ENCODE measurements at places on chromosomes 12 and 14. TPM values are rescaled to one million over a fixed set of nuclear protein-coding genes. Genes with fewer than 3 reads are reported as not detected.

Gene FBRSL1
- 42.5 TPM for polyA plus RNA-seq

GRCh38 chr14:74975059-74975810, 19.8 kb upstream of the PGF start:
- DNase-seq = no peak

DNA sequence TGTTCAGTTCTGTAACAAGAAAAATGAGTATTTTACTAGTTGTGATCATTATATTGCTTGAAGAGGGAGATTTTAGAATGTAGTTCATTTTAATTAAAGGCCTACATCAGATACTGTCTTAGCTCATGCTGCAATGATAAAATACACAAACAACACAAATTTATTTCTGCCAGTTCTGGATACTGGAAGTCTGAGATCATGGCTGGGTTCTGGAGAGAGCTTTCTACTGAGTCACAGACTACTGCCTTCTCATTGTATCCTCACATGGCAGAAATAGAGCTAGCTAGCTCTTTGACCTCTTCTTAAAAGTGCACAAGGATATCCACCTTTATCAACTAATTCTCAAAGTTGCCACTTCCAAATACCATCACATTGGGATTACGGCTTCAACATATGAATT, 53.8 kb downstream of the MIS18BP1 start:
- DNase-seq = no peak

DNA sequence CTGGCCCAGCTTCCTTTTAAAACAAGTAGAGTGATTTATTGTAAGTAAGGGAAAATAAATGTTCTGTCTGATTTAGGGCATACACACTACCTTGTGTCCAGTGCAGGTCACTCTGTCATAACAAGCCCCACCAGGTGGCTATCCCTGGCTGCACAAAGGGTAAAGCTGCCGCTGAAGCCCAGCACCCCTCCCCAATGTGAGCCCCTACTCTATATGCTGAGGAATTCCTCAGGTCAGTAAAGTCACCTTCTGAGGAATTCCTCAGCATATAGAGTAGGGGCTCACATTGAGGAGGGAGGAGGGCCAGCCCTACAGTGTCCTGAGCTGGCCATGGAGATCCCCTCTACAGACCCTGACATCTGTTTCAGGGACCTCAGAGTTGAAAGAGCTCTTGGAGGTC, 67.2 kb downstream of the TBC1D30 start:
- DNase-seq = no peak

Gene PPP1R12A
- polyA plus RNA-seq = 105 TPM

- no peak for DNase-seq
Observed at GRCh38 chr14:97382616-97383226, 585.5 kb downstream of the VRK1 start.

Gene CCDC197
- polyA plus RNA-seq = not detected

Gene GPR135
- 2.9 TPM for polyA plus RNA-seq

DNA sequence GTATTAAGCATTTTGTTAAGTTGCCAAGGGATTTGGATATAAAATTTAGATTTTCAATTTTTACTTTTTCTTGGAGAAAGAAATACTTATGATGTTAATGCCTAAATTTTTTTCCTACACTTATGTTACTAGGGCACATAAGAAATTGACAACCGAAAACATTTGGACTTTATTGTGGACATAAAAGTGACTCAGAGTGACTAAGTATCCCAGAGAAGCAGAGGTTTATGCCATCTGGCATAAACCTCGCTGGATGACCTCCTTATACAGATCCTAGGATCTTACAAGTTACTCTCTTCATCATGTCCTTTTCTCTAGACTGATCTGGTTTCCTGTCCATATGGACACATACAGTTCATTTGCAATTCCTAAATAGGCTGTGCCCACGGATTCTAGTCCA, 89.8 kb downstream of the RERG start:
- no peak for DNase-seq

DNA sequence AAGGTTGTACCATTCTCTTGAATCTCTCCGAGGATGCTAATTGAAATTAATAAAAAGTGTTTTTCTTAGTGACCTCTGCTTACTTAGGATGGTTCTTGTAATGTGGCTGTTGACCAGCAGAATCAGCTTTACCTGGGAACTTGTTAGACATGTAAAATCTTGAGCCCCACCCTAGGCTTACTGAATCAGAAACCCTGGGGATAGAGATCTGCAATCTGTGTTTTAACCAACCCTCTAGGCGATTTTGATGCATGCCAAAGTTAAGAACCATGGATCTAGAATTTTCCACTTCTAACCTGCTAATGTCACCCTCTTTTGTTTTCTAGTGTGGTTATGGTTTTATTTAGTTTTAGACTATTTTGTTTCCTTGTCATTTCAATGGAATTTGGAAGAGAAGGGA, 6.5 kb downstream of the NUBPL start:
- no peak for DNase-seq

DNA sequence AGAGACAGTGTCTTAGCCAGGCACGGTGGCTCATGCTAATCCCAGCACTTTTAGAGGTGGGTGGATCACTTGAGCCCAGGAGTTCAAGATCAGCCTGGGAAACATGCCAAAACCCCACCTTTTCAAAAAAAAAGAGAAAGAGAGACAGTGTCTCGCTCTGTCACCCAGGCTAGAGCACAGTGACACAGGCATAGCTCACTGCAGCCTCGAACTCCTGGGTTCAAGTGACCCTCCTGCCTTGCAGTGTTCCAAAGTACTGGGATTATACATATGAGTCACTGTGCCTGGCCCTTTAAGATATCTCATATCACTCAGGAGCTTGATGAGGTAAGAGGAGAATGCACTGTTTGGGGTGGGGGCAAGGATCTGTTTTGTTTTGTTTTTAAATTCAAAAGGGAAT, 48.1 kb upstream of the LTBP2 start:
- DNase-seq = no peak

DNA sequence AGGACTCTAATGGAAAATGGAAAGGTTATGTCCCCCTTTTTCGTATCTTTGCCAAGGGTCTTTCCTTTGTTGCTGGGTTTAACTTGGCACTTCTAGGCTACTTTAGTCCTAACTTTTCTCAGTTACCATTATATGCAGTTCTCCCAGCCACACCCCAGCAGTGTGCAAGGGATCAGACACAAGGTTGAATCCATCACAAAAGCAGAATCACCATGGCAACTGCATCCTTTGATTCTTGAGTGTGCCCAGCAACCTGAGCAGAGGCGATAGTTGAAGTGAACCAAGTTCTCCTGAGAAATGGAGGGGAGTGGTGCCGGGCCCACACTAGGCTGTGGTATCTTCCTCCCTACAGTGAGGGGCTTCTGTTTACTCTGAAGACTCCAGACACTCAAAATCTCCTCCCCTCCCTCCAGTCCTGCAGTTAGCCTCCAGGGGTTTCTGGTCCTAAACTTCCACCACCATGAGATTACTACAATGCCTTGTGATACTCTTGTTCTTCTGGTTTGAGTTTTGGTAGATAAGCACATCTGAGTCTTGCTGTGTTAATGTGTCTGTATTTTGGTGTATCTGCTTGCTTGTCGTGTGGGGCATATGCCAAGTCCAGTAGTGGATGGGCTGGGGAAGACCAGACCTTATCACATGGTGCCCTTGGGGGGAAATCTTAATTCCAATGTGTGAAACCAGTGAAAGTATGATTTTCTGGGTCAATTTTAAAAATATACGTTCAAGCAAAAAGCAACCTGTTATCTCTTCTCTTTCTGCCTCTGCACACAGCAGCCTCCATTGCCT, 183.9 kb downstream of the CACNA1C start:
- DNase-seq = no peak

Gene LHX5
- polyA plus RNA-seq = not detected

GRCh38 chr12:2108166-2108565, 55.4 kb downstream of the CACNA1C start:
- DNase-seq = no peak

Gene IAPP
- not detected for polyA plus RNA-seq

Gene DIP2B
- 24.1 TPM for polyA plus RNA-seq

DNA sequence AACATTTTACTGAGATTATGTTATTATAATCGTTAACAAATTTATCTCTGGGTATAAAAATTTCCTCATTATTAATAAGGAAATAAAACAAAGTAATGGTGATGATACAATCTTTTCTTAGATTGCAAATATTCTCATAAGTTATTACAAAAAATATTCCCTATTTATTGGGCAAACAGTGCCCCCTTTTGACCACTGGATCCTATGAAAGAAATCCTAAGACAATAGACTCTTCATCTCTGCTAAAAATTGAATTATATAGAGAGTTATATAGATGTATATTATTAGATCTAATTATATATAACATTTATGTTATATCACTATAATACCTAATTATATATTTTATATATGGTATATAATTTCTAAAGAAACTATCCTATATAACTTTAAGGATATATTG, 94.2 kb upstream of the FGD4 start:
- no peak for DNase-seq

DNA sequence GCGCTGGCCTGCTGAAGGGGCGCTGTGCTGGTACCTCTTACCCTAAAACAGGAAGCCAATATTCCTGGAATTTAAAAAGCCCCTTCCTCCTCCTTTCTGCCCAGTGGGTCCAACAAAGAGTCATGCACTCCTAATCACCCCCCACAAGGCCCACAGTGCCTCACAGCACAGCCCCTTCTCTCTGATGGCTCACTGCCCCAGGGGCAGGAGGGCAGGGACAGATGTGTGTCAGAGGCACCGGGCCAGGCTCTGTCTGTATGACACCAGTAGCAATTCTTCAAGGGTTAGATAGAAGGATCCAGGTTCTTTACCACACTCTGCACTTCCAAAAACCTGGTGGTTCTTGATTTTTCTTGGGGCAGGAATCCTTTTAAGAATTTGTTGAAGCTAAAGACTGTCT, 8.9 kb downstream of the MYH6 start:
- DNase-seq = no peak

DNA sequence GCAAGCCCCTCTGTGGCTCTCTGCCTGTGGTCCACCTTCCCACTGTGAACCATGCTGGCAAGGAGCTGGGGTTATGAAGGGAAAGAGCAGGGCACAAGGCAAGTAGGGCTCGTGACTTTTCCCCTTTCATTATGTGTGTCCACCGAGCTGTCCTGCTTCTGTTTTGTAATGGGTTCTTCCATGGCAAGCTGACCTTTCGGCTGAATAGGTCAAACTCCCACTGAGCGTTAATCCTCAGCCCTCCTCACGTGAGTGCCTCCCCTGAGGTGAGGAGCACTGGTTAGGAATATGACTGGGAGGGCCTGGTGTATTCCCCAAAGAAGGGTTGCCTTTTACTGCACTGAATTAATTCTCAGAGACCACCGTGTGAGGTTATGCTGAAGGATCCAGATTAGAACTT, 424.3 kb downstream of the NPAS3 start:
- DNase-seq = no peak

GRCh38 chr14:69536971-69537370, 37.7 kb downstream of the CCDC177 start:
- no peak for DNase-seq

Data from right renal cortex interstitium (tissue), 3 donors.